Thymus (tissue), 14 donors: ENCODE measurements at places on chromosomes 1 and 21. TPM values are rescaled to one million over a fixed set of nuclear protein-coding genes. Genes with fewer than 3 reads are reported as not detected.

TRIM67 gene
- 0.05 TPM for total RNA-seq

ARHGEF16 gene
- 1.4 TPM for total RNA-seq

CYP4Z1 gene
- total RNA-seq: 0.42 TPM

LENEP gene
- total RNA-seq: 0.09 TPM

BCAR3 gene
- 7.9 TPM for total RNA-seq

AADACL4 gene
- not detected for total RNA-seq

GUCA2B gene
- 0.28 TPM for total RNA-seq

BCAS2 gene
- total RNA-seq: 46.3 TPM

CCDC30 gene
- total RNA-seq: 1.9 TPM

SPATA45 gene
- total RNA-seq: 0.33 TPM

SPEN gene
- 16.3 TPM for total RNA-seq

AVPR1B gene
- 0.09 TPM for total RNA-seq

GPR37L1 gene
- under 0.01 TPM for total RNA-seq

S100A16 gene
- total RNA-seq: 28.8 TPM

LINGO4 gene
- 0.52 TPM for total RNA-seq

FMO3 gene
- total RNA-seq: 0.19 TPM

NECTIN4 gene
- total RNA-seq: 0.66 TPM

SMAP2 gene
- 55.2 TPM for total RNA-seq

LRRC38 gene
- 0.19 TPM for total RNA-seq

RXFP4 gene
- total RNA-seq: not detected

WRAP73 gene
- total RNA-seq: 19.7 TPM

DENND1B gene
- 23.5 TPM for total RNA-seq

NOTCH2 gene
- 23.5 TPM for total RNA-seq

SLC26A9 gene
- total RNA-seq: 0.09 TPM

GBP5 gene
- 13.8 TPM for total RNA-seq

CYP4X1 gene
- 0.38 TPM for total RNA-seq

PPM1J gene
- 1.7 TPM for total RNA-seq

FCRL2 gene
- total RNA-seq: 0.33 TPM

AGMAT gene
- 3.8 TPM for total RNA-seq

MATN1 gene
- total RNA-seq: 0.14 TPM

PGLYRP4 gene
- total RNA-seq: 1.3 TPM

PUSL1 gene
- total RNA-seq: 12.5 TPM

SLAMF9 gene
- 0.09 TPM for total RNA-seq

SELE gene
- total RNA-seq: 2.8 TPM

PCBP3 gene
- total RNA-seq: 12.8 TPM

MYCL gene
- 12.4 TPM for total RNA-seq

C1orf141 gene
- not detected for total RNA-seq

OR2L13 gene
- total RNA-seq: 0.05 TPM

SLC2A5 gene
- total RNA-seq: 1.5 TPM

RGS8 gene
- total RNA-seq: 0.19 TPM

DYNLT4 gene
- total RNA-seq: 0.09 TPM

TRMT1L gene
- total RNA-seq: 15.6 TPM

PRCC gene
- total RNA-seq: 29.1 TPM

S100A3 gene
- total RNA-seq: 0.38 TPM

ANGPTL3 gene
- total RNA-seq: not detected

DUSP12 gene
- total RNA-seq: 22.6 TPM
